DMS153 (cell line): ENCODE measurements at places on chromosomes 13 and 19.

GRCh38 chr19:674282-675151 is 1.7 kb upstream of the FSTL3 start:
- DNase-seq: no peak

DNA sequence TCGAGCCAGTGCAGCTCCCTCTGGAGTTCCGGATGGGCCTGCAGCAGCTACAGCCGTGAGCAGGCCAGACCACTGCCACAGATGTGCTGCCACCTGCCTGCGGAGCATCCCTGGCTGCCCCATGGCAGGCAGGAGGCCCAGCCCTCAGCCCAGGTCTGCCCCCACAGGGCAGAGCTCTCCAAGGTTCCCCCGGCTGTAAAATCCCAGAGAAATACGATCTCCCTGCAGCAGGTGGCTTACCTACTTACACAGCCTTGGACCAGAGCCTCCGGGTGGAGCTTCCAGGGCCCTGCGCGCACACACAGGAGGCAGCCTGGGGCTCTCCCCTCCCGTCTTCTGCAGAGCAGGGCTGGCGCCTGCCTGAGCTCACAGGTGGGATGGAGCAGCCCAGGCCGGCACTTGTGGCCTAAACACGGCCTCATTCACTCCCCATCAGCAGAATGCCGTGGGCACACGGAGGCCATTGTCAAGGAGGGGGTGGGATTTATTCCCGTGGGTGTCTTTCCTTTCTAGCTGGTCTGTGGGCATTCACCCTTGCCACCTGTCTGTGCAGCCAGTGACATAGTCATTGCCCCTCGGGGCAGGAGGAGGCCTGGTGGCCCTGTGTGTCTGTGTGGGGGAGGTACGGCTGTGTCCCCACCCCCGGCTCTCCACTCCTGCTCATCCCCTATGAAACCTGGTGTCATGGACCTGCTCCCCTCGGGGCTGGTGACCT is 118.0 kb downstream of the KDM4B start:
- DNase-seq: peak; percentile 80

GRCh38 chr13:22176968-22177520 is 506.2 kb downstream of the FGF9 start:
- DNase-seq: no peak

DNA sequence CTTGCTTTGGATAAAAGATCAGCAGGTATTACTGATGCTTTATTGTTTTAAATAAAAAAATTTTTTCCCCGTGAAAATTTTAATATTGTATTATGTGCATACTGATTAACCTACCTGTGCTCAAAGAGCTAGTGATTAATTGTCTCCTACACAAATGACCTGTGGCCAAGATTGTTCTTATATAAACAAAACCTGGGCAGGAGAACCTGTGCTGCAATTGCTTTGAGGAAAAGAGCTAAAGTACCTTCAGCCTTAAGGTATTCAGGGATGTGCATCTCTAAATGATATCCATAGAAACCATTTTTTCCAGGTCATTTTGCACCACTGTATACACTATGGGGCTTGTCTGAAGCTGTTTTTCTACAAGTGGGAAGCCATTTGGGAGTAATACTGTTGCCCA is 1.2 kb downstream of the FRY start:
- DNase-seq: no peak

- no peak for DNase-seq
Measured at GRCh38 chr19:41300555-41300954, 9.4 kb upstream of the CCDC97 start.

GRCh38 chr19:7944177-7944761 is 803 bp upstream of the TIMM44 start:
- peak; percentile 91 for DNase-seq

DNA sequence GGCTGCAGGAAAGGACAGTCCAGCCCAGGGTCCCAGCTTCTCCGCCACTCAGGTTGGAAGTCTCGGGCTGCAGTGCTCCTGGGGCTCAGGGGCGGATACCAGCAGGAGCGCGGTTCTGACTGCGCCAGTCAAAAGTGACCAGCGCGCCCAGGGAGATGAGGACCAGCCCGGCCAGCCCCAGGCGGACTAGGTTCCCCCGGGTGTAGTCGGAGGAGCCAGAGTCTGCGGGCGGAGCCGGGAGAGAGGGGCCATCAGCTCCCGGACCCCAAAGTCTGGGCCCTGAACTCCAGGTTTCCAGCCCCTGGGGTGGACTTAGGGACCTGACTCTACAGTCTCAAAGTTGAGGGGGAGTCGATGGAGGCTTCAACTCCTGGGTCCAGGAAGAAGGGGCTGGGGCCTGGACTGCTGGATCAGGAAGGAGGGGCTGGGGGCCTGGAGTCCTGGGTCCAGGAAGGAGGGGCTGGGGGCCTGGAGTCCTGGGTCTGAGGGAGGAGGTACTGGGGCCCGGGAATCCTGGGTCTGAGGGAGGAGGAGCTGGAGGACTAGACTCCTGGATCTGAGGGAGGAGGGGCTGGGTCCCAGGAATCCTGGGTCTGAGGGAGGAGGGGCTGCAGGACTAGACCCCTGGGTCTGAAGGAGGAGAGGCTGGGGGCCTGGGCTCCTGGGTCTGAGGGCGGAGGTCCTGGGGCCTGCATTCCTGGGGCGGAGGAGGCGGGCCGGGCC is 5.3 kb downstream of the OSCAR start:
- no peak for DNase-seq

DNA sequence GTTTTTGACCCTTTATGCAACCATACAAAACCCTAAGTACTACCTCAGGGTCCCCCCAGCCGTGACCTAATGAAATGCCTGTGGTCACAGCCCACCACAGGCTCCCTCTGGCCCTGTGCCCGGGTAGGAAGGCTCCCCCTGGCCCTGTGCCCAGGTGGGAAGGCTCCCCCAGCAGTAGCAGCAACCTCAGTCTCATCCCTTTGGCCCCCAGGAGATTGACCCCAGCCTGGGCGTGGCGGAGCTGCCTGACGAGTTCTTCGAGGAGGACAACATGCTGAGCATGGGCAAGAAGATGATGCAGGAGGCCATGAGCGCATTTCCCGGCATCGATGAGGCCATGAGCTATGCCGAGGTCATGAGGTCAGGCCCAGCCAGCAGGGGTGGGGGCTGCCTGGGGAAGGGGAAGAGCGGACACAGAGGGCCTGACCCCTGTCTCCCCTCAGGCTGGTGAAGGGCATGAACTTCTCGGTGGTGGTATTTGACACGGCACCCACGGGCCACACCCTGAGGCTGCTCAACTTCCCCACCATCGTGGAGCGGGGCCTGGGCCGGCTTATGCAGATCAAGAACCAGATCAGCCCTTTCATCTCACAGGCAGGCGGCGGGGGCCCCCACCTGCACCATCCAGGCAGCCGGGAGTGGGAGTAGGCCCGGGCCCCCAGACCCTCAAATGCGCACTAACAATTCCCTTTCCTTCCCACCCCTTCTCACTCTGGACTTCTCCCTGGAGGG is 6.3 kb upstream of the BEST2 start:
- DNase-seq: no peak

GRCh38 chr13:112481458-112481857 is 105.3 kb downstream of the SPACA7 start:
- no peak for DNase-seq

GRCh38 chr13:107441279-107441678 is 774.1 kb downstream of the LIG4 start:
- DNase-seq: no peak

GRCh38 chr19:33770107-33770506 is 26.6 kb upstream of the KCTD15 start:
- no peak for DNase-seq

- no peak for DNase-seq
Measured at GRCh38 chr13:57087006-57087405, 53.7 kb upstream of the PRR20A start.

DNA sequence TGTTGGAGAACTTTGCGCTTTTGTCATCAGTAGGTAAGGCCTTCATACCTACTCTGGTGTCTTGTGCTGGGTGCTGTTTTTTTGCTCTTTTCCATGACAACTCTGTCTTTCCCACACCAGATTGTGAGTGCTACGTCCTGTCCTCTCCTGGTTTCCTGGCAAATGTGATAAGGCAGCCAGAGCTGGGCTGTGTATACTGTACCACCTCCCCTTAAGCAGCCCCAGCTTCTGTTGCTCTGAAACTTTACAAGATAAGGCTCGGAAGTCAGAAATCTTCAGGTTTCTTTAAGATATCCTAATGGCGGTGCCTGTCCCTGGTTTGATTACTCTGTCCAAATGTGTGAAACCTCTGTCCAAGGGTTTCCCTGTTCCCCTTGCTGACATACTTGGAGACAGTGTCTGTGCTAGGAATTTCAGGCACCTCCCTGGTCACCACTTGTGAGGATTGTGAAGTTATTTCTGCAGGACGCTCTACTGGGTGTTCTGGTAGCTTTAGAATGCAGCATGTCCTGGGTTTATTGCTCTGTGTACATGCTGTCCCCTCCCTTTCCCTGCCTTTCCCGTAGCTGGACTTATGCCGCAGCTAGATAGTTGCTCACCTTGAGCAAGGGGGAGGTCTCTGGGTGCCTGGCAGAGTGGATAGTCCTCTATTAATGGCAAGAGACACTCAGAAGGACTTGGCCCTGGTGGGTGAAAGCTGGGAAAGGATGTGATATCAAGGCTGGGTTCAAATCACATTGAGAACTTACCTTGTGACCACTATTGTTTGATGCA is 7.0 kb downstream of the ZNF749 start:
- no peak for DNase-seq

- no peak for DNase-seq
Measured at GRCh38 chr13:21998279-21998990, 327.6 kb downstream of the FGF9 start.

DNA sequence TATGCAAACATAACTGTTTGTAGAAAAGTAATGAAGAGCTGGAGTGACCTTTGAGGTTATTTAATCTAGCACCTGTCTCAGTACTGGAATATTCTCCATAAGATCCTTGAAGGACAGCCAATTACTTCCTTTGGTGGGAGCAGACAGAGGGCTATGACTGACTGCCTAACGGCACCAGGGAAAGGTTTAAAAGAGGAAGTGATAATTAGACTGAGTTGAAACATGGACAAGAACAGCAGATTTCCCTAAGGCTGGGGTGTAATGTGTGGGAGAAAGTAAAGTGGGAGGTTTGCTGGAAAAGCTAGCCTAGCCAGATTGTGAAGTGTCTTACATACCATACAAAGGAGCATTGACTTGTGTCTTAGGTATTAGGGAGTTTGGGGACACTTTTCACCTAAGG is 191.3 kb upstream of the PCDH9 start:
- DNase-seq: no peak

DNA sequence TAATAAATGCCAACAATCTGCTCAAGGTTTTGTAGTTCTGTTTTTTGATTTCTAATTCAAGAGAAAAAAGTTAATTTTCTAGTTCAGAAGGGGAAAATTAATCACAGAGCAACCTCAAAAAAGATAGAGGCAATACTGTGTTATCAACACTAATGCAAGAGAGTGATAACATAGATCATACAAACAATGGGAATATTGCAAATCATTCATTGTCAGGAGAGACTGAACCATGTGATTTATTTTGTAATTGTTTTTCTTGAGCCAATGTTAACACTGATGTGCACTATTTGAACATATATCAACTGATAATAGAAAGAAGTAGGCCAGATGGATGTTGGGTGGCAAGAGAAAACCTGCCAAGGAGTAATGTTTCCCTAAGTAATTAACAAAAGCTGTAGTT is 19.9 kb downstream of the PCDH9 start:
- no peak for DNase-seq

DNA sequence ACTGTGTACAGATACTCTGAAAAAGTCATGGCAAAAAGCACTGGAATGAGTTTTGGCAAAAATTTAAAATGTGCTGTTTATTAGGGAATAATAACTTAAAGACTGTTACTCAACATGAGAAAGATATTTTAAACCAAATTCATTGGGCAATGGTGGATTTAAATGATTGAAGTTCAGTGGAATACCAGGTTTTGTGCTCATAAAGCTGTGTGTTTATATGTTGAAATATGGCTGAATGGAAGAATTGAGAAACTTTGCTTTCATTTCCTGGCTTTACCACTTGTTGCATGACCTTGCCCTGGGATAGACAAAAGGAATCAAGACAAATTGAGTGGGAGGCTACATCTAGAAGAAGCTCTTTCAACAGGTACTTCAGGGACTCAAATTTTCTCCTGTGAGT is 246.4 kb downstream of the GPC5 start:
- DNase-seq: no peak

GRCh38 chr13:46035066-46035465 is 17.5 kb downstream of the ZC3H13 start:
- peak; percentile 49 for DNase-seq

DNA sequence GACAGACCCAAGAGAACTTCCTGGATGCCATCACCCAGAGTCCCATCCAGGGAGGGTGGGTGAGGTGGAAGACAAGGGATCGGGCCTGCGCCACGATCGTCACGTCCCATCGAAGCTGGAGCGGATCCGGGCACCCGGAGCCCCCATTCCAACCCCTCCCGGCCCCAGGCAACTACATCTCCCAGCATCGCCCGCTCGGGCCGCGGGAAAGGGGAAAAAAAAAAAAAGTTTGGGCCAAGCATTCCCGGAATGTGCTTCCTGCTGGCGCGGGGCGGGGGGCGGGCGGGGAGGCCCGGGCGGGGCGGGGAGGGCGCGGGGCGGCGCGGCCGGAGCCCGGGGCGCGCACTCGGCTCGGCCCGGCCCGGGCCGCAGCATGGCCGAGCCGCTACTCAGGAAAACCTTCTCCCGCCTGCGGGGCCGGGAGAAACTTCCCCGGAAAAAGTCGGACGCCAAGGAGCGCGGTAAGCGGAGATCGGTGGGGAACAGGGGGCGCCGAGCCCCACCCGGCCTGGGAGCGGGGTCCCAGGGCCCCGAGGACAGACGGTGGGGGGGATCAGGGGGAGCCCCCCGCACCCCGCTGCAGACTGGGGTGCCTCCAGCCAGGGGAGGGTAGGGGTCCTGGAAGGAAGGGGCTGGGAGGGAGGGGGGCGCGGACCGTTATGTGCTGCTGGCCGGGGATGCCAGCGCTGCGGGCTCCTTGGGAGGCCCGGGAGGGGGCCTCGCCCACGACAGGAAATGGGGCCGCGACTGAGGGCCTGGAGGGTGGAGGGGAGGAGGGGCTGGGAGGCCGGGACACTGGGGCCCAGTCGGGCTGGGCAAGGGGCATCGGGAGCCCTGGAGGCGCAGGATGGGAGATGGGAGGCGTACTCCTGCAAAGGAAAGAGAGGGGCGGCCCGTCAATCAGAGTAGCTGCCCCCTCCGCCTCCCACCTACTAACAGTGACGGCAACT is at the start of gene SYDE1:
SYDE1 (plus strand) TSS at position 341 of the 950 bp plus-strand sequence; CDS start at position 374, 33 bp downstream.
- no peak for DNase-seq

GRCh38 chr13:110250258-110250891 is 56.6 kb downstream of the COL4A1 start:
- DNase-seq: no peak

GRCh38 chr13:104198801-104199200 is 1132.6 kb upstream of the SLC10A2 start:
- DNase-seq: no peak

DNA sequence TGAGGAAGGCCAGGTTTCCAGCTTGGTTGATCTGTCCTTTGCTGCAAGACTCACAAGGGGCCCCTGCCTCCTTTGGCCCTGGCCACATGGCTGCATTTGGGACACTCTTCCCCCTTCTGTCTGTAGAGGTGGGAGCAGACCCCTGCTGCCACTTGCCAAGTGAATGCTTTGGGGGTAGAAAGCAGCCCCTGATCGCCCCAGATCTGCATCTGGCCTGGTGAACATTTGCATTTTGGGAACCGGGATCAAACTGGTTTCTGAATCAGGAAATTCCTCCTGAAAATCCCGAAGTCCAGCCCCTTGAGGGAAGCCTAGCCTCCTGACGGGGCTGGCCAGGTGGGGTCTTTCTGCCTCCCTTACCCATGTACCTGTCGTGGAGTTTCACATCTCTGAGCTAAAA is 14.9 kb downstream of the DPF1 start:
- no peak for DNase-seq
